ENCODE measurements at places on chromosomes 13 and 19.

GRCh38 chr19:1407528-1408299 lies at the start of gene DAZAP1:
Gene DAZAP1 (plus strand): TSS chr19:1407586. CDS start chr19:1407774, 188 bp downstream.
- DNase-seq = no peak

- no peak for DNase-seq
These were observed 29.7 kb downstream of the MIPEP start for GRCh38 chr13:23859455-23859854.

GRCh38 chr19:28535352-28535775 lies 677.6 kb downstream of the UQCRFS1 start:
- no peak for DNase-seq

DNA sequence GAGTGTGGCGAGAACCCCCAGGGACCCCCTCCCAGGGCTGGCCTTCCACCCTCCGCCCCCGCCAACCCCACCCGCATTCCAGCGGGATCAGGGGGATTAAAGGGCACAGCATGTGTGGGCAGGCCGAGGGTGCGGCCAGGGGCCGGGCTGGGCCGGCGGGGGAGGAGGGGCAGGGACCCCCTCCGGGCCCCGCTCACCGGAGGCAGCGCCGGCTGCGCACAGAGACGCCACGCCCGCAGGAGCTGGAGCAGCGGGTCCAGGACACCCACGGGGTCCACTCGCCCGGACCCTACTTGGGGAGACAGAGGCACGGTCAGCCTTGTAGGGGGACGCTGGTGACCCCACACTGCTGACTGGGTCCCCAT lies 2.4 kb downstream of the ADAMTSL5 start:
- DNase-seq = no peak

GRCh38 chr19:8561075-8561764 lies 16.0 kb downstream of the MYO1F start:
- no peak for DNase-seq

GRCh38 chr13:59354665-59355369 lies 808.9 kb downstream of the DIAPH3 start:
- no peak for DNase-seq

- DNase-seq = no peak
These were observed 11.7 kb downstream of the ZNF773 start for GRCh38 chr19:57511484-57511883.

DNA sequence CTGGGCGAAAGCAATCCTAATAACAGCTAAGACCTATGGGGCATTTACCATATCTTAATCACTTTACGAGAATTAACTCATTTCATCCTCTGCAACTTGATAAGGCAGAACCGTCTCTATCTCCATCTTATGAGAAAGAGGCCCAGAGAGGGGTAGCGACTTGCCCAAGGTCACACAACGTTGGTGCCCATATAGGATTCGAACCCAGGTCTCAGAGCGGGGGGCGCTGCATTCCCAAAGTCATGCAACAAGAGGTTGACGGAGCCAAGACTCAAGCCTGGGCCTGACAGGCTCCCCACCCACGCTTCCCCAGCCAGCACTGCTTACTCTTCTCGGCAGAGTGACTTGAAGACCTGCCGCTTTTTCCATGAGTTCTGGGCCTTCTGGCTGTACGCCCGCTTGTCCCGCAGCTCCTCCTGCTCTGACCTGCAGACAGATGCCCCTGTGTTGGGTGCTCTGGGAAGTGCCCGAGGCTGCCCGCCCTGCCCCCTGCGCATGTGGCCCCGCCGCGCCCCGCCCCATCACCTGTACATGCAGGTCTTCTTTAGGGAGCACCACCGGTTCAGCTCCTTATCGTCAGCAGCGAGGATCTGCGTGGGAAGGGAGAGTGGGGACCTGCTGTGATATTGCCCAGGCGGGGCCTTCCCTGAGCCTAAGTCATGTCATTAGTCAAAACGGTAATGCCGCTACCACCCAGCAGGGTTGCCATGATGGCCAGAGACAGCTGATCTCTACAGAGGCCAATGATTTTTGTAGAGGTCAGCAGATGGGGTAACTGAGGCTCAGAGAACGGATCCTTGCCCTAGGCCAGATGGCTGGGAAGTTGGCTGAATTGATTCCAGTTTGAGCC lies 10.8 kb downstream of the KRI1 start:
- no peak for DNase-seq

All from NCI-H460 (cell line).